Activated CD4-positive, alpha-beta T cell treated with anti-CD3 and anti-CD28 coated beads for 36 hours (primary cell): ENCODE measurements at places on chromosomes 6 and 20. TPM values are rescaled to one million over a fixed set of nuclear protein-coding genes. Genes with fewer than 3 reads are reported as not detected.

DNA sequence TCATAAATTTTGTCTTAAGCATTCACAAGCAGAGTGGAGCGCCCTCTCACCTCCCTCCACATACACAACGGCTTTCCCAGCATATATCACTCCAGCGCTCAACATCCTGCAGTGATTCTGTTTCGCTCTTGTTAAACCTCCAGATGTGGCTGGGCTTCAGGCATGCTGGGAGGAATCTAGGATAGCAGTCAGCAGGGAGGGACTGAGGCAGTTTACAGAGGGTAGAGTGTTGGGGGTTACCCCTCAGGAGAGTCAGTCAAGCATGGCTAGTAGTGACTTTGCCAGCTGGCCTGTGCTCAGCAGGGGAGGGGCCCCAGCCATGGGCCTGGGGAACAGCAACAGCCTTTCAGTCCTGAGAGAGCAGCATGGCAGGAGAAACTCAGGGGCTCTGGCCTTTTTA is 161.4 kb upstream of the FLRT3 start:
- H3K4me1 ChIP-seq: no peaks in the 10 kb centered on the region
- no peak overlapping the region for H3K27ac ChIP-seq
- DNase-seq: no peak
- no peak overlapping the region for H3K4me3 ChIP-seq
- H3K36me3 ChIP-seq: no peaks in the 10 kb centered on the region
- no peaks in the 10 kb centered on the region for H3K27me3 ChIP-seq

GRCh38 chr6:126955621-126956020 is 162.8 kb upstream of the RSPO3 start:
- no peak overlapping the region for H3K27ac ChIP-seq
- H3K36me3 ChIP-seq: no peaks in the 10 kb centered on the region
- no peaks in the 10 kb centered on the region for H3K4me1 ChIP-seq
- no peak overlapping the region for H3K4me3 ChIP-seq

DNA sequence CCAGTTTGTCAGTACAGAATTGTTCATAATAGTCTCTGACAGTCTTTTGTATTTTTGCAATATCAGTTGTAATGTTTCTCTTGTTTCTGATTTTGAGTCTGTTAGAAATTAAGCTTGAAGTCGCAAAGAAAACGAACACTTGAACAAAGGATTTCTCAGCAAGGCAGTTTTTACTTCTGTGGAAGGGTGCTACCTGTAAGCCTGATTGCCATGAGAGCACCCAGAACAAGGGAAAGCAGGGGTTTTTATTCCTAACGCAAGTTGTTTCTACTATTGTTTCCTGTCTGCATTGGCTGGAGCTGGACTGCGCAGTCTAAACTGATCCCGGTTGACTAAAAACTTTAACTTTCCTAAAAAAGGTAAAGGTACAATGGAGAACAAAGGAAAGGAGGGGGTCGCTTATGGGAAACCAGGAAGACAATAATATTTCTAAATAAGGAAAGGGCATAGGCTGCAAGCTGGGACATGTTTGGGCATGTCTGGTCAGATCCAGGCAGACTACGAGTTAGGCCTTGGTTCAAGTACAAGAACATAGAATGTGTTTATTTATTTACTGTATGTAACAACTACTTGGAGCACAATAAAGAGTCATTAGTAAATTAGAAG is 28.5 kb downstream of the HLA-B start:
- H3K4me3 ChIP-seq: no peak overlapping the region
- H3K36me3 ChIP-seq: peaks cover 2% of the 10 kb centered on the region
- DNase-seq: no peak

DNA sequence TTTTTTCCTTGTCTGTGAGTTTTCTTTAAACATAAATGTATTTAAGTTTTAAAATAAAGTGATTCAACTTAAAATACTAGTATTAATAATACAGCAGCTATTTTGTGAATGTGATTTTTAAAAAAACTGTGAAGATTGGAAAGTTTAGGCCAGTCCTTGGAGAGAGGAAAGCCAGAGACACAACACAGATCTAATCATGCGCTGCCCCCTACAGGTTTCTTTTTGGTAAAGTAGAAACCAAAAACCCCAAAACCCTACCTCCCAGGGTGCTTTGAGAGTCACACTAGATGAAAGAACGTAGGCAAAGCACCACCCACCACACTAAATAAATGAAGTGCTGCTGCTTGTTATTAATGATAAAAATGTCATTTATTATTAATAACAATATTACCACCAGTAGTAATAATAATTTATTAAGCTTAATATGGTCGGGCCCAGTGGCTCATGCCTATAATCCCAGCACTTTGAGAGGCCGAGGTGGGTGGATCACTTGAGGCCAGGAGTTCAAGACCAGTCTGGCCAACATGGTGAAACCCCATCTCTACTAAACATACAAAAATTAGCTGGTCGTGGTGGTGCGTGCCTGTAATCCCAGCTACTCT is 33.7 kb downstream of the SLC9A8 start:
- peak; percentile 67 for DNase-seq
- H3K27me3 ChIP-seq: no peaks in the 10 kb centered on the region
- H3K36me3 ChIP-seq: peaks cover 24% of the 10 kb centered on the region
- H3K27ac ChIP-seq: no peak overlapping the region

- H3K4me3 ChIP-seq: no peak overlapping the region
- H3K27me3 ChIP-seq: peaks cover 17% of the 10 kb centered on the region
- no peak for DNase-seq
- H3K4me1 ChIP-seq: peaks cover 2% of the 10 kb centered on the region
Measured at GRCh38 chr6:159229651-159230051, 60.5 kb downstream of the FNDC1 start.

- peaks cover 47% of the 10 kb centered on the region for H3K36me3 ChIP-seq
- no peak overlapping the region for H3K27ac ChIP-seq
- DNase-seq: no peak
- no peak overlapping the region for H3K4me3 ChIP-seq
- H3K4me1 ChIP-seq: no peaks in the 10 kb centered on the region
- H3K27me3 ChIP-seq: no peaks in the 10 kb centered on the region
Measured at GRCh38 chr6:170404036-170404435, 97.5 kb downstream of the FAM120B start.

DNA sequence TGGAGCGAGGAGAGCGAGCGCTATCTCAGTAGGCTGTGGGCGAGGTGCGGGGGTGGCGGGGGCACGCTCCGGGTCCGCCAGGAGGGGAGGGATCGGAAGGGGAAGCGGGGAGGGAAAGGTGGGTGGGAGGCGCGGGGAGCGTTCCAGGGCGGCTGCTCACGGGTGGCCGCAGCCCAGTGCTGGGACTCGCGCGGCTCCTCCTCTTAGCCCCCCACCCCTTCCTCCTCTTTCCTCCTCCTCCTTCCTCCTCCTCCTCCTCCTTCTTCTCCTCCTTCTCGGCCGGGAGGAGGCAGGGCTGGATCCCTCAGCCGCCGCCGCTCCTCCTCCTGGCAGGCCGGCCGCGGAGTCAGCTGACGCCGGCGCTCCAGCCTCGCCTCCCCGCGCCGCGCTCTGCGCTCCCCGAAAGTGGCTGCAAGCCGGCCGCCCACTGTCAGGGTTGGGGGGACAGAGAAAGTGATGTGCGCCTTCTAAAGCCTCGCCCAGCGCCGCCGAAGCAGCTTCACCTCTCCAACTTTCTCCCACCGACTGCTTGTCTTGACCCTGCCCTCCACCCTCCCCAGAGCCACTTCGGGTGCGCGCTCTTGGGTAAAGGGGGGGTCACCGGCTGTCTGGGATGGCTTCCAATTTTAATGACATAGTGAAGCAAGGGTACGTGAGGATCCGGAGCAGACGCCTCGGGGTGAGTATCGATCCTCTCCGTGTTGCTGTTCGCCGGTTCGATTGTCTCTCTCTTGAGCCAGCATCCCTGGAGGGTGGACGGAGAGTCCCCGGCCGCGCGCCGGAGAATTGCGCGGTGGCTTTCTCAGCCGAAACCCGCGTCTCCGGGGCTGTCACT is at the start of gene DOK5:
Gene DOK5 (plus strand): TSS at position 260 of the 835 bp plus-strand sequence. CDS start 354 bp downstream, at position 614.
- peaks cover 9% of the 10 kb centered on the region for H3K4me1 ChIP-seq
- DNase-seq: no peak
- no peaks in the 10 kb centered on the region for H3K36me3 ChIP-seq
- peak within 1 kb of the TSS; percentile 53 for H3K4me3 ChIP-seq
- peaks cover 54% of the 10 kb centered on the region for H3K27me3 ChIP-seq

GRCh38 chr6:16769131-16769985 is 8.1 kb upstream of the ATXN1 start:
- DNase-seq: peak; percentile 77
- no peaks in the 10 kb centered on the region for H3K36me3 ChIP-seq
- H3K4me3 ChIP-seq: no peak overlapping the region
- H3K27me3 ChIP-seq: no peaks in the 10 kb centered on the region

DNA sequence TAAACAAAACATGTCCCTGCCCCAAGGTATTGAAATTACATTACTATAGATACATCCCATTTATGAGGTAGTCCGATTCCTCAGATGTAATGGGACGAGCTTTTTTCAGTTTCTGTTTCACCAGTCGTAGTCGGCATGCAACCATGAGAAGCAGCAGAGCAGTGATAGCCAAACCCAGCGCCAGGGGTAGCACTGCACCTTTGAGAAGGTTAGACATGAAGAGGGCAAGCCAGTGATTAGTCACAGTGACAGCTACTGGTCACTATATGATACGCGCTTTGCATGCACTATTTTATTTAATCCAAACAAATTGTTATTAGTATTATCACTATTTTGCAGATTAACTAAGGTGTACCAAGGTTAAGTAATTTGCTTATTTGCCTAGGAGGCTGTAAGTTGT is 43.7 kb downstream of the LRP11 start:
- H3K27ac ChIP-seq: no peak overlapping the region
- H3K4me1 ChIP-seq: peaks cover 3% of the 10 kb centered on the region
- H3K4me3 ChIP-seq: no peak overlapping the region
- H3K27me3 ChIP-seq: no peaks in the 10 kb centered on the region

GRCh38 chr6:31610968-31611367 is 4.1 kb upstream of the AIF1 start:
- H3K27ac ChIP-seq: no peak overlapping the region
- no peak overlapping the region for H3K4me3 ChIP-seq

DNA sequence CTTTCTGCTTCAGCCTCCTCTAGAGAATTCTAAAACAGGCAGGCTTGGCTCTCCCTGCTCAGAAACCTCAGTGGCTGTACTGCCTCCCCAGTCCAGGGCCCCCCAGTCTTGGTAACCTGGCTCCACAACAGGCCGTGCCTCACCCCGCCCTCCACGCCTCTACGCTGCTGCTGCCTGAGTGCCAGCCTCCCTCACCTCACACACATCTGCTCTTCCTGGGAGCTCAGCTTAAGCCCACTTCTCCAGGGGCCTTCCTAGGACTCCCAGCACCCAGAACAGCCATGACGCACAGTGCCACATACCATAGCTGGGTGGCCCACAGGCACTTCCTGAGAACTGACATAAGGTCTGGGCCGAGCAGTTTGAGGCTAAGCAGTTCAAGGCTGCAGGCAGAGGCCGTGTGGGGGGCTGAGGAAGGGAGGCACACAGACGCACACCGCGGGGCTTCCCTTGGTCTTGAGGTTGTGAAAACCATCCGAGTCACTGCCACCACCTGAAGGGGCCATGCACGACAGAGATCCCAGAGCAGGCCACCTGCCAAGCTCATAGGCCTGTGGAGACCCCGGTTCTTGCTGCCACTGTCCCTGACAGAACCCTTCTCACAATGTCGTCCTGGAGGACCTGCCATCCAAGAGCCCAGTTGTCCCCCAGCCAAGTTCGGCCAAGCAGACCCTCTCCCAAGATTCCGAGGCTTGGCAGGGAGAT is 42.6 kb downstream of the DSTN start:
- H3K36me3 ChIP-seq: peaks cover 4% of the 10 kb centered on the region
- peaks cover 36% of the 10 kb centered on the region for H3K4me1 ChIP-seq
- no peaks in the 10 kb centered on the region for H3K27me3 ChIP-seq
- no peak overlapping the region for H3K4me3 ChIP-seq
- peak overlapping the region; percentile 90 for H3K27ac ChIP-seq

GRCh38 chr6:142935553-142936517 is 9.1 kb downstream of the HIVEP2 start:
- H3K27me3 ChIP-seq: no peaks in the 10 kb centered on the region
- H3K4me1 ChIP-seq: peaks cover 89% of the 10 kb centered on the region
- peaks cover 43% of the 10 kb centered on the region for H3K36me3 ChIP-seq
- peak; percentile 58 for DNase-seq

- DNase-seq: peak; percentile 6
- H3K4me3 ChIP-seq: no peak overlapping the region
- no peak overlapping the region for H3K27ac ChIP-seq
- H3K36me3 ChIP-seq: no peaks in the 10 kb centered on the region
- peaks cover 16% of the 10 kb centered on the region for H3K27me3 ChIP-seq
- peaks cover 11% of the 10 kb centered on the region for H3K4me1 ChIP-seq
Measured at GRCh38 chr6:122042380-122042779, 357.1 kb upstream of the HSF2 start.

DNA sequence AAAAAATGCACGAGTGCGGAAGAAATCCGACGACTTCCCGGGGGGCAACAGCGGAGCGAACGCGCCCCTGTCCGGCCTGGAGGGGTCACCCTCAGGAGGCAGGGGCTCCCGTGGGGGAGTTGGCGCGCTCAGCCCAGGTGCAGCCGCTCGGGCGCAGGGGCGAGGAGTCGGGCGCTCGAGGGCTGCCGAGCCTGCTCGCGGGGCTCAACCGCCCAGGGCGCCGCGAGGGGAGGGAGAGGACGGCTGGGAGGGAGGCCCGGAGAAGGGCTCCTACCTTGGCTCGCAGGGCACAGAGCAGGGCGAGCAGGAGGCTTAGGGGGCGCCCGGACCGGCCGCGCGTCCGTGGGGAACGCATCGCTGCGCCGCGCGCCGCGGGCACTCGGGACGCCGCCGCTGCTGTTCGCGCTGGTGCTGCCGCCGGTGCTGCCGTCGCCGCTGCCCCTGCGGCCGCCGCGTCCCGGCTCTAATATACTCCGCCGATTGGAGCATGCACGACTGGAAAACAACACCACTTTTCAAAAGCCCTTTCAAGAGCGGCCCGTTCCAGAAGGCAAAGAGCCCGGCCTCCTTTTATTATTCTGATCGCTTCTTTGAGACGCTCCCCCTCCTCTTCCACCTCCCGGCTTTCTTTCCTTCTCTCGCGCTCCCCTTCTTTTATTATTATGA is 490 bp downstream of the JAG1 start:
- peak overlapping the region; percentile 71 for H3K4me3 ChIP-seq
- peaks cover 21% of the 10 kb centered on the region for H3K4me1 ChIP-seq
- no peak overlapping the region for H3K27ac ChIP-seq

Gene RIPOR2
- total RNA-seq: 60.0 TPM

Gene BPI
- total RNA-seq: not detected

Gene HLA-G
- 0.55 TPM for total RNA-seq

Gene OOEP
- 0.86 TPM for total RNA-seq

Gene BEND3
- total RNA-seq: 5.5 TPM

Gene SPTLC3
- total RNA-seq: 1.1 TPM

Gene DHX16
- 34.5 TPM for total RNA-seq

Gene LAMA2
- 0.65 TPM for total RNA-seq

Gene RALY
- total RNA-seq: 139 TPM
